NCI-H187 (cell line): ENCODE measurements at places on chromosomes 16 and 17.

GRCh38 chr16:8614435-8615029 is 7.0 kb upstream of the METTL22 start:
- DNase-seq: no peak

DNA sequence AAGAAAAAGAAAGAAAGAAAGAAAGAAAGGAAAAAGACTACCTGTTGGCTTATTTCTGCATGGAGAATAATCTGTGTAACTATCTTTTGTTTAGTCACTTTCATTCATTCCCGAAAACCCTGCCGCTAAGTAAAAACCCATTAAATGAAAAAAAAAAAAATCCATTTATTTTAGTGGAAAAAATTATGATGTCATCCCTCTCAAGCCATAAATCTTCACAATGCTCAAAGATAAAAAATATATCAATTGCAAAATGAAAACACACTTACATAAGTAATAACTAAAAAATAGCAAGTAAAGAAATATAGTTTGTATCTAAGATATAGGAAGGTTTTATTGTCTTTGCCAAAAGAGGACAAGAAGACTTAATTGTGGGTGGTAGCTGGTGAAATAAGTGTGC is 46.5 kb upstream of the CPPED1 start:
- DNase-seq: no peak

GRCh38 chr17:17416400-17417360 is 60.1 kb upstream of the MED9 start:
- no peak for DNase-seq

GRCh38 chr16:49330562-49331201 is 42.9 kb upstream of the C16orf78 start:
- DNase-seq: no peak

- no peak for DNase-seq
These were observed 356.3 kb upstream of the SOX9 start for GRCh38 chr17:71764505-71764904.

GRCh38 chr16:68009157-68009735 is 6.5 kb downstream of the DPEP2NB start:
- DNase-seq: no peak

DNA sequence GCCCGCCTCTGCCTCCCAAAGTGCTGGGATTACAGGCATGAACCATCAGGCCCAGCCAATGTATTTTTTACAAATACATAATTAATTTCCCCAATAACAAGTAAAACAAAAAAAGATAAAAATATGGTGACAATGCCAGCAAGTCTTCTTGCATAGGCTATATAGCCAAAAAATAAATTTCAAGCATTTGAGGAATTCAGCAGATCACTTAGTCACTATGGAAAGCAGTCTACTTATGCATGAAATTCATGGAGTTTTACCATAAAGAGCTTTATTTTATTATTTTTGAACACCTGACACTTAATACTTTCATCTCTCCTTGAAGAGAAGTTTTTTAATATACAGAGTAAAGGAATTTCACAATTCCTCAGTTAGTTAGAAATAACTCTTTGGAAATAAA is 56.4 kb downstream of the BRIP1 start:
- no peak for DNase-seq

DNA sequence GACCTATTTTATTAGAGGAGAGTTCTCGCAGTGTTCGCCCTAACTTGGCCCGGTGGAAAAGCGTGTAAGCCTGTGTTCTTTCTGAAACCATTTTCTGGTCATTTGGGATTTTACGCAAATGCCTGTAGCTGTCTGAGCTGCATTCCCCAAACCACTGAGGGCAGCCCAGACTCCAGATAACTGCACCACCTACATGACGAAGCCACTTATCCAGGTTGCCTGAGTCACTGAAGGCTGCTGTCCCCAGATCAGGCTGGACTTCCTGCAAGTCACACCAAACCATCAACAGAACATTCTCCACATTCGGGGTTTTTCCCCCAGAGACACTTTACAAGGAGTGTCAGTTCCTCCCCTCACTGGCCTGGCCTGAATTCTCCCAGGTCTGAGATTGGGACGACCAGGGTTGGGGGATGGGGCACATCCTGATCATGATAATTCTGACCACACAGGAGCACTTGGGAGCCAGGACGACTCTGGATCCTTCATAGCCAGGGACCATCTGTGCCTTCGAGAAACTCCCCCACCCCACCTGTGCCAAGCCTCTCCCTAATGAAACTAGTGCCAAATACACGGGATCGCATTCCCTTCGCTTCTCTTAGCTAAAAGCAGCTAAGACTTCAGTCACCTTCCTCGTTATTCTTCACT is 2.3 kb downstream of the RPRML start:
- DNase-seq: no peak

- DNase-seq: no peak
These were observed 88.2 kb upstream of the HAS3 start for GRCh38 chr16:69017036-69017783.

DNA sequence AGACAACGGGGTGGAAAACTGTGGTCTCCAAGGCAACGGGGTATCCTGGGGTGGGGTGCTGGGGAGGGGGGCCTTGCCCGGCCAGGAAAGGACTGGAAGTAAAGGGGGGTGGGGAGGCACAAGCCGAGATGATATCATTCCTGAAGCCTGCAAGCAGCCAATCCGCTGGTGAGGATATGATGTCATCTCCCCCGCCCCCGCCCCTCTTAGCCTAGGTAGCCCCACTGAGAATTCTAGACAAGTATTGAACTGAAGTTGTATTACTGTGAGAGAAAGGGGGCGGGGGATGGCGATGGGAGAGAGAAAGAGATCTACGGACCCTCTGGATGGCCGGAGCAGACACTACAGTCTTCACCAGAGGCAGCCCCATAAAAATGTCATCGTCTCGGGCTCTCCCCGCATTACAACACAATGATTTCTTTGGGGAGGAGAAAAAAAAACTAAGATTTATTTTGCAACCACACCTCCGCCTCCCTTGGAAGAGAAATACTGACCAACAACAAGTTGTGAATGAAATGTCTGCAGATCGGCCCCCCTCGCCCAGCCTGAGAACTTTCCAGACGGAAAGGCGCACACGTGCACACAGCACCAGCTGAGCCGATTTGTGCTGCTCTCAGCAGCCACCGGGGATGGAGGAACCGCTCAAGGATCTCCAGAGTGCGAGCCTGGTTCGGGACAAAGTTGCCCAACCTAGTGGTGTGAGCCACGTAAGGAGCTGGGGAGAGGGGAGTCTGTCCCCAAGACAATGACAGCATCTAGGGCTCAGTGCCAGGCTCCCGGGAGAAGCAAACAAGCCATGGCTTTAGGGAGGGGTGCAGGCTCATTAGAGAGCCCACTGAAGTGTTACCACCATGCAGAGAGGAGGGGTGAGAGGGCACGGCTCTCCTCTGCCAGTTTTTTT is 222.1 kb downstream of the SOX9 start:
- DNase-seq: no peak

DNA sequence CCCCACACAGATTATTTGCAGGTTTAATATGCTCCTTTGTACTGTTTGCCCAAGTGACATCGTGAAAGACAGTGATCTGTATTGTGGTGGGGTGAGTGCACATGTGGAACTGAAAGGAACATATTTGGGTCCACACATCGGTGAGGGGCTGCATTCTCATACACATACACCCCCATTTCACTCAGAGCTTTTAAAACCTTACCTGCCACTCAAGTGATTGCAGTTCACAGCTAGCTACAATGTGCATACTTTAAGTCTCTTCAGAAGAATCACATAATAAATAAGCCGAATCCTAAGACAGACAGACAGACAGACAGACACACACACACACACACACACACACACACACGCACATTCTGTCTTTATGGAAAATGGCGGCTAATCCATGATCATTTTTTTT is 102.6 kb downstream of the AATF start:
- DNase-seq: no peak

- DNase-seq: no peak
These were observed 40.8 kb downstream of the YPEL2 start for GRCh38 chr17:59372138-59372751.

DNA sequence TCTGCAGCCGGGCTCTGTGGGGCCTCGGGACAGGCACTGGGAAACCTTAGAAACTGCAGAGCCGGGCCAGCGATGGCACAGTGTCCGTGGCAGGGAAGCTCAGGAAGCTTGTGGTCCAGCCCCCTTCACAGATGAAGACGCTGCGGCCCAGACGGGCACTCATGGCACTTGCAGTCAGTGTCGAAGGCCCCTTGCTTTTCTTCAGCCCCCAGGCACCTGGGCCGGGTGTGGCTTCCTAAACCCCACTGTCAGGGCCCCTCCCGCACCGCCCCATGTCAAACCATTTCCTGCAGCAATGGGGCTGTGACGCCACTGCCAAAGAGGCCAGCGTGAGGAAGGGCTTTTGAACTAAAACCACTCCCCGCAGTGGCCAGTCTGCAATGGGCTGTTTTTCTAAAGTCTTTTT is 164.0 kb downstream of the LAT start:
- no peak for DNase-seq

GRCh38 chr16:19678804-19679203 is 39.2 kb downstream of the KNOP1 start:
- no peak for DNase-seq

DNA sequence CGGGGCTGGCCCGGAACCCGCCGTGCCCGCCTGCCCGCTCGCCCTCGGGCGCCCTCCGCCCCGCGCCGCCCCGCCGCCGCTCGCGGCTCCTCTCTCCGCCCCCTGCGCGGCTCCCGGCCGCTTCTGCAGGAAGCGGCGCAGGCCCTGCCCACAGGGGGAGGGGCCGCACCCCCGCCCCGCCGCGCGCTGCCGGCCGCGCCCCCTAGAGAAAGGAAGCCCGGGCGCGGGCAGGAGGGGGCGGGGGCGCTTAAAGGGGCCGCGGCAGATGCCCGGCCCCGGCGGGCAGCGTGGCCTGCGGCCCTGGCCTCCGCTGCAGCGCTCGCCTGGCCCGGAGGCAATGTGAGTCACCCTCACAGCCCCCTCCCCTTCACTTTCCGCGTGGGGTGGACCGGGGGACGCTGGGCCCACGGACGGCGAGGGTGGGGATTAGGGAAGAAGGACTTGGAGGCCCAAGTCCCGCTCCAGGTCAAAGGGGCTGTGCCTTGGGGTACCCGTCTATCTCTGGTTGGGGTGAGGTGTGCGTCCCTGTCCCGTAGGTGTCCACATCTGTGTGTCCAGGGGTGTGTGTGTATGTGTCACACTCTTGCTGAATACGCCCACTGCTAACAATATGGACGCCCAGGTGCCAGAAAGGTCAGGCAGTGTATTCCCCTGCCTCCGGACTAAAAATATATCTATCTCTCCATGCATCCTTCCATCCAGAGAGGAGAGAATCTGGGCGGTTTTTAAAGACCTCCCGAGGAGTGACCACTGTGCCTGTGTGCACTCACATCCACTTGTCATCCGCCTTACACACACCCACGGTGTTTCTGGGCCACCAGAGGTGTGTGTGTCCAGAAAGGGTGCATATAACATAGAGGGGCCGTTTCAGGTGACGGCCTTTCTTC is at the start of gene GIT1:
GIT1 (minus strand) TSS at position 125 of the 887 bp plus-strand sequence. CDS start 270 bp downstream, outside the sequence.
- DNase-seq: peak; percentile 75

- no peak for DNase-seq
These were observed 10.3 kb downstream of the ZNF18 start for GRCh38 chr17:11986942-11987329.

DNA sequence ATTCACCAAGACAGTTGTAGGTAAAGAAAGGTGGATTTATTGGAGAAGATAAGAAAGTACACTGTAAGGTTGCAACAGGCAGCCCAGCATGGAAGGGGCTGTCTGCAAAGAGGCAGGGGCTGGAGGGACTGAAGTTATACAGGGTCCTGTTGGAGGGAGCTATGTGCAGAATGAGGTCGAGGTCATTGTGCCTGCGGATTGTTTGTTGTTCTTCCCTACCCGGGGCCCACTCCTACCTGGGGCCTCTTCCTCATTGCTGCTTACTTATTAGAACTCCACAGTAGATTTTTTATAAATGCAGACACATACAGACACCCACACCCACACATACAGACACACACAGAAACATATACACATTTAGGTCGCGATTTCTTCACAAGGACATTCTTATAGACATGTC is 466.2 kb downstream of the MAF start:
- DNase-seq: no peak

DNA sequence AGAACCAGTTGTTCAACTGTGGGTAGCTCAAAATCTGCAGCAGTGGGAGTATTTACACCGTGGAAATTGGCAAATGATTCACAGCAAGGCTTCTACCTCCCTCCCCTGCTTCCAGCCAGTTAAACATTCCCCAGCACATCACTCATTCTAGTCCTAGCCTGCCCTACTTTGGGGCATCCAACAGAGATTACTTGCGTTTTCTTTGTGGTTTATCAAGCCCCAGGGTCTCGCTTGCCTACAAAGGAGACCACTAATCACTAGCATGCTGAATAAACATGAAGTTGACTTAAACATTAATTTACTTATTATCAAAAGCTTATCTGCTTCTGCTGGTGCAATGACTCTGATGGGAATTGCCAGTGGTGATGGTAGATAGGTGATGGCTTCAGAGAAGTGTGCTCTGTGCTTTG is 94.5 kb downstream of the MARF1 start:
- DNase-seq: no peak

DNA sequence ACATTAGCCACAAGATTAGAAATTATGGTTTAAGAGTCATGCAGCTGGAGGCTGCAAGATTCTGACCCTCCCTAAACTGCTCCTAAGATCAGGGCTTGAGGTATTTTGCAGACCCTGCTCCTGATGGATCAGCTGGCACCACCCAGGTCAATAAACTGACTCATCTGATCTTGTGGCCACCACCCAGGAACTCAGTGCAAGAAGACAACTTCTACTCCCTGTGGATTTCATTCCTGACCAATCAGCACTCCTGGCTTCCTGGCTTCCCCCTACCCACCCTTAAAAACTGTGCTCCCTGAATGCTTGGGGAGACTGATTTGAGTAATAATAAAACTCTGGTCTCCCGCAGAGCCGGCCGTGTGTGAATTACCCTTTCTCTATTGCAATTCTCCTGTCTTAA is 25.0 kb upstream of the MILR1 start:
- no peak for DNase-seq

GRCh38 chr16:53087101-53087500 is 32.3 kb downstream of the CHD9 start:
- DNase-seq: no peak

DNA sequence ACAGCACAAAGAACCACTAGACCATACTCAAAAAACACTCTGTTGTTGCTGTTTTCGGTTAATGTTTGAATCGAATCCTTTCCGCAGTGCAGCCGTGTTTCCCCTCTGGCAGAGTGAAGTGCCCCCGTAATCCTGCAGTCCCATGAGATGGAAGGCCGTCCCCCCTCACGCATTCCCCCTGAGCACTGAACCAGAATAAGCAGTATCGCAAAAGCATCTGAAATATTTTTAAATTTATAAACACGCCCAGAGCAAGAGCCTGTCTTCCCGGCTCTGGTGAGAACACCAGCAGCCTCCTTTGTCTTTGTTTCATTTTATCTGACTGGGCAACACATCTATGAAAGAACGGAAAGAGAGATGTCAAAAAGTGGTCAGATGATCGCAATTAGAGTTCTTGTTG is 121.0 kb upstream of the ADAMTS18 start:
- DNase-seq: no peak

- DNase-seq: no peak
These were observed 38.9 kb upstream of the GHDC start for GRCh38 chr17:42233156-42233555.

GRCh38 chr16:65655802-65656201 is 533.9 kb upstream of the CDH11 start:
- DNase-seq: no peak

- peak; percentile 7 for DNase-seq
These were observed at the start of gene PLLP for GRCh38 chr16:57284209-57284951. TSS of gene PLLP (minus strand) at chr16:57284672. CDS start at chr16:57284540, 132 bp downstream.

- no peak for DNase-seq
These were observed 19.8 kb upstream of the NF1 start for GRCh38 chr17:31074772-31075555.

- no peak for DNase-seq
These were observed 58.9 kb downstream of the WWP2 start for GRCh38 chr16:69820926-69821541.
